Endodermal cell (in vitro differentiated cells): ENCODE measurements at places on chromosomes 7 and 10. TPM values are rescaled to one million over a fixed set of nuclear protein-coding genes. Genes with fewer than 3 reads are reported as not detected.

Gene PTER
- total RNA-seq: 3.4 to 8.9 TPM (median 8.3 TPM) in 3 replicates

Gene PTPRE
- 1.9 to 3.0 TPM (median 2.2 TPM) in 3 replicates for total RNA-seq

Gene ADRA2A
- 0.75 TPM in 1 of 3 replicates, not detected in the others for total RNA-seq

- no peak for DNase-seq
Measured at GRCh38 chr7:117041007-117041406, 87.7 kb downstream of the ST7 start.
